ENCODE measurements at places on chromosomes 11 and 22. TPM values are rescaled to one million over a fixed set of nuclear protein-coding genes. Genes with fewer than 3 reads are reported as not detected.

CADM1 gene
- 3.1 TPM for polyA plus RNA-seq

CARD18 gene
- polyA plus RNA-seq, result not detected

DNA sequence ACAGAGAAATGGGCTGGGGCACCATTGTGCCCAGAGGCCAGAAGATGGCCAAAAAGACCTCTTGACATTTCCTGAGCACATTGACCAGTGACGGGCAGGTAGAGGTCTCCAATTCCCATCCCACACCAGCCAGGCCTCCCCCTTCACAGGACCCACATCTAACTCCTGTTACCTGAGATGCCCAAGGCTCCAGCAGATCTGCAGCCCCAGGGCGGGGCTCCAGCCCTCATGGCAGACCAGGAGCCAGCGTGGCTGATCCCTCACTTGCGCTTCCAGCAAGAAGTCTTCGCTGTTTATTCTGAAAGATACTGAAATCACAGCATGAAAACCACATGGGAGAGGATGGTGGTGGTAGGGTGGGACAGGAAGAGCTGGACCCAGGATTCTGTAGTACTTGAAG lies 9.0 kb downstream of the TMPRSS5 start:
- no peak for DNase-seq

GRCh38 chr11:1523779-1524178 lies 37.2 kb upstream of the MOB2 start:
- DNase-seq, result no peak

- DNase-seq, result no peak
These were observed 15.7 kb downstream of the PPARA start for GRCh38 chr22:46165977-46166376.

TRIM5 gene
- 12.5 TPM for polyA plus RNA-seq
